ENCODE measurements at places on chromosomes 1 and 21. TPM values are rescaled to one million over a fixed set of nuclear protein-coding genes. Genes with fewer than 3 reads are reported as not detected.

DNA sequence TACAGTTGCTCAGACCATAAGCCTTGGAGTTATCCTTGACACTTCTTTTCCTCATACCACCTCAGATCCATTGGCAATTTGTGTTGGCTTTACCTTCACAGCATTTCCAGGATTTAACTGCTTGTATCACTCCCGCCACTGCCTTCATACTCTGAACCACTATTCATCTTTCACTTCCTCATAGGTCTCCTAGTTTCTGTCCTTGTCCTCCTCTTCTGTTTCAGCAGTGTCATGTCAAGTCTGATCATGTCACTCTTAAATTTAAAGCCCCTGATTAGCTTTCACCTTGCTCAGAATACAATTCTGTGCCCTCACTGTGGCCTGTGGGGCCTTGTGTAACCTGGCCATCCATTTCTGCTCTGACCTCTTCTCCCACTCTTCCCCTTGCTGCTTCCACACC lies 34.7 kb upstream of the C1orf115 start:
- DNase-seq = no peak

DNA sequence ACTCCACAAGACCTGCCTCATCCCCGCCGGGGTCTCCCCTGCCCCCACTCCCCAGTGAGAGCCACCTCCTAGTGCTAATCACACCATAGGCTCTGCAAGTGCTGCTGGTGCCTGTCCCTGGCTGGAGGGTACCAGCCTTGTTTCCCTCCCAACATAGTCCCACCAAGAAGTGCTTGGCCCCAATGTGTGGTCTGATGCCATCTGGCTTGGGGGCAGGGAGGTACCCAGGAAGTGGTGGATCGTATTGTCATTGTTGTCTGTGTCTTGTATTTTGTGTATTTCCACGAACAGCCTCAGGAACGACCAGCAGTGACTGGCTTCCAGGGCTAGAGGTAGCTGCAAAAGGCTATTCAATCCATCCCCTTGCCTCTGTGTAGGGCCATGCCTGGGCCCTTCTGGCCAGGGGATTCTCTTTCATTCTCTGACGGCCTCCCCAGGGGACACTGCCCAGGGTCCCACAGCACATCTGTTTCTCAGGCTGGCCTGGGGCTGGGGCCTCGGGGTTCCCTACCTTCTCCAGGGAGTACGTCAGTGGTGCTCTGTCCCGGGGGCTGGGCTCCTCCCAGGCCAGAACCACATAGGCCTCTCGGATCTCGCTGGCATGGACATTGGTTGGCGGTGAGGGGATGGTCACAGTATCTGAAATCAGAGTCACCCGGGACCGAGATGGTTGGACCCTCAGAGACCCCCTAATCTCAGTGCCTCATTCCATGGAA lies 22.8 kb downstream of the MYOM3 start:
- no peak for DNase-seq

DNA sequence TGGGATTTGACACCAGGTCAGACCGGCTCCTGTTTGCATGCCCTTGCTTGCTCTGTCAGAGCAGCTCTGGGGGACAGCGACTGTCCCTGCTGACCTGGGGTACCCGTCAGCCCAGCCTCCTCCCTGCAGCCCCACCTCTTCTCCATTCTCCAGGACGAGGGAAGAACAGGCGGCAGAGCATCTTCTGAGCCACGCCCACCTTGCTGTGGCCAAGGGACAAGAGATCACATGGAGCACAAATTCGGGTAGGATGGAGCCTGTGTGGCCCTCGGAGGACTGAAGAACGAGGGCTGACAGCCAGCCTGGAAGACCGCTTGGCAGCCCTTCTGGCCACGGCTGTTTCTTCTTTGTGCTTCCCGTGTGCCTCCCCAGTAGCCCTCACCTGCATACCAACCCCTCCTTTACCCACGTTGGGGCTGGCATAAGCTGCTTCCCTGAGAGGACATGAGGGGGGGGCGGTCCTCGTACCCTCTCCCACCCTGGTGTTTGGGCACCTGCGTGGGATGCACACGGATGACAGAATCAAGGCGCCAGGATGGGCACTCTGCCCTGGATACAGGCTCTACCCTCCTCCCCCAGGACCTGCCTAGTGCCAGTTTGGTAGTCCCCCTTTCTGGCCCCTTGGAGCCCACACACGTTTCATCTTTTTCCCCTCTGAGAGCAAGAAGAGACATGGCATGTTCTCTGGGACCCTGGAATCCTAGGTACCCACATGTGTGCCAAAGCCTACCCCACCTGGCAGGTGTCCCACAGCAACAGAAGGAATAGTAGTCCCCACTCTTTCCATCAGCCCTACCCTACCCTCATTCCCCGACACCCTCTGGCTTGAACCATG lies 26.9 kb downstream of the CDK18 start:
- DNase-seq = no peak

- no peak for DNase-seq
Measured at GRCh38 chr1:235008239-235008638, 120.4 kb downstream of the TOMM20 start.

DNA sequence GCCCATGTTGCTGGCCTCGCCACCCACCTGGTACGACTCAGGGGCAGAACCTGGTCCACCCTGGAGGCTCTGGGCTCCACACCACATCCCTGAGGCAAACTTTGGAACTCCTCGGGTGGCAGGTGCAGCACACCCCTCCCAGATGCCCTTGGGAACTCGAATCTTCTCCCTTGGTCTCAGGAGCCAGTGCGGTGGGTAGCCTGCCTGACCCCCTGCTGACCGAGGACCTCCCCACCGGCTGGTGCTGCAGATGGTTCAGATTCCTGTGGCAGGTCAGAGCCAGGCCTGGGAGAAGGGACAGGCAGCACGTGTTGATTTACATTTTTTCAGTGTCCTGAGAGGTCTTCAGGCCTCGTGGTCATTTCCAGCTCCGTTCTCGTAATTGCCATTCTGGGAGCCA lies 6.3 kb upstream of the CFAP410 start:
- DNase-seq = no peak

The KDF1 gene
- total RNA-seq = not detected

- DNase-seq = peak; percentile 33
Measured at GRCh38 chr1:235997049-235997448, 67.8 kb downstream of the NID1 start.

DNA sequence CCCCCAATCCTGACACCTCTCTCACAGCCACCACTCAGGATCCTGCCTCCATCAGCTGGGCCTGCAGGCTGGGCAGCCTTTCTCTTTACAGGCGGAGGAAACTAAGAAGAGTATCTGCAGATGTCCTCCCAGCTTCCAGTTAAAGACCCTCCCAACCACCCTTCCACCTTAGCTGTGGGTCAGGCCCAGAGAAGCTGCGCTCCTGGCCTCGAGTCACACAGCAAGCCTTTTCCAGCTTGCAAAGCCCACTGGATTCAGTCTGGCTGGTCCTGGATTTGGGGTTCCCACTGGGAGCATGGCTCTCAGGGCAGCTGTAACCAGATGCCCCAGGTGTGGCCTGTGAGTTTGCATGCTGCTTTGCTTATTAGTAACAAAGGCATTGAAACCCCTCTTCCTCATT lies 19.9 kb downstream of the KCNQ4 start:
- no peak for DNase-seq

- DNase-seq = no peak
Measured at GRCh38 chr1:177632923-177633615, 336.8 kb downstream of the SEC16B start.

DNA sequence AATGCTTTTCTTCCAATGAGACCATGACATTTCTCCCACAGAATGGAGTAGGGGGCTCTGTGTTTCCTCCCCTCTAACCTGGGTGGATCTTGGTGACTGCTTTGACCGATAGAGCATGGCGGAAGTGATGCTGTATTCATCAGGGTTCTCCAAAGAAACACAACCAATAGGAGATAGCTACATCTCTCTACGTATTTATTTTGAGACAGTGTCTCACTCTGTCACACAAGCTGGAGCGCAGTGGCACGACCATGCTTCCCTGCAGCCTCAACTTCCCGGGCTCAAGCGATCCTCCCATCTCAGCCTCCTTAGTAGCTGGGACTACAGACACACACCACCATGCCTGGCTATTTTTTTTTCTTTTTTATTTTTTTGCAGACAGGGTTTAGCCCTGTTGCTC lies 29.5 kb upstream of the HNRNPU start:
- no peak for DNase-seq

DNA sequence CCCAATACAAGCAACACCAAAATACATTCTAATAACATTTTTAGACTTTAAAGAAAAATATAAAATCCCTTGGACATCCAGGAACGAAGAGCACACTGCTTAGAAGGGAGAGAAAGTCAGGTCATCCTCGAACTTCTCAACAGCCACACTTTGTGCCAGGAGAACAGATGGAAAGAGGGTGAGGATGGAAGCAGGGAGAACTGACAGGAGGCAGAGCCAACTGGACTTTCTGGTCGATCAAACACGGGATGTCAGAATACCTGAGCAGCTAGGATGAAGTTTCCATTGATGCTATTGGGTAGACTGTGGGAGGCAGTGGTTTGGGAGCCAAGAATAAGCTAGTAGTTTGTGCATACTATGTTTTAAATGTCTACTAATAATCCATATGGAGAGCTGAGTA lies 111.4 kb downstream of the TOMM20 start:
- no peak for DNase-seq

DNA sequence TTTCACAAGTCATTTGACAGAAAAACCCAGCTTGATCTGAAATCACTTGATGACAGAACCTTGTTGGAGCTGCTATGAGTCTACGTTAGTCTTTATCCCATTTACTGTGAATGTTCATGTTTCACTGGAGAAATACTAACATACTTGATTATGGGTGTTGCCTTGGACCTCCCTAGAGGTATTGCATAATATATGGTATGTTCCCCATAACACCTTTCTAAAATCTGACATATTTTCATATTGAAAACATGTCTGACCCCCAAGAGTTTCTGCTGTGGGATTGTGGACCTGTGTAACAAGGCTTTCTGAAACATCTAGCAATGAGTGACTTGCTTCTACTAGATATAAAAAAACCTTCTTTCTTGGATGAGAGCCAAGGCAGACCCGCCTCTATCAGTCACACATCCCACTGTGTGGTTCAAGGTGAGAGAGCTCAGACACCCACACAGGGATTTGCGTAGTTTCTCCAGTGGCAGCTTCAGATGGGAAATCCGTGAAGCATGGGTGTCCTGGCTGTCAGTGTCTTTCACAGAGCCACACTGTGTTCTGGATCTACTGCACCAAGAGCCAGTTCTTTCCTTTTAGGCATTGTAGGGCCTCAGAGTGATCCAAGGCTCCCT lies 4.6 kb downstream of the NENF start:
- no peak for DNase-seq

- no peak for DNase-seq
Measured at GRCh38 chr1:38534473-38534823, 325.1 kb downstream of the RRAGC start.

The MTR gene
- 11.5 TPM for total RNA-seq

The DHX9 gene
- 107 TPM for total RNA-seq

The SH2D1B gene
- 0.71 TPM for total RNA-seq

The CELF3 gene
- not detected for total RNA-seq

The C1orf94 gene
- 4.0 TPM for total RNA-seq

The ESRRG gene
- total RNA-seq = not detected

DNA sequence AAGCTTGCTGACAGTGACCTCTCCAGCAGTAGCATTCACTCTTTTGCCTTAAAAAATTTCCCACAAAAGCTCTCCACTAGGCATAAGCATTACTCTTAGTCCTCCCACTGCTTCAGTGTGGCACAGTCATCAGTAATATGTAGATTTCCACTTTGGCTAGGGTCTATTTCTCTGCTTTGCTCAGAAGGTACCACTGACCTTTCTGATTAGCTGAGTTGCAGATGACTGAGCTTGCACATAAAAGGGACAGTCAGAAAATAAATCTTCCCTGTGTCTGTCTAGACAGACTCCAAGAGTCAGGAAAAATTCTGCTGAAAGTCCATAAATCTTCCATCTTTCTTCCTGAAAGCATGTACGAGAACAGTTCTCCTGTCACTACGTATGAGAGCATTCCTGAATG lies 56.6 kb upstream of the APP start:
- no peak for DNase-seq

- peak; percentile 77 for DNase-seq
Measured at GRCh38 chr1:31717341-31717740, 13.5 kb upstream of the COL16A1 start.

The OR2T29 gene
- total RNA-seq = not detected

The CCDC181 gene
- 0.37 TPM for total RNA-seq

GRCh38 chr1:67850151-67850551 lies 16.9 kb upstream of the GNG12 start:
- peak; percentile 60 for DNase-seq

DNA sequence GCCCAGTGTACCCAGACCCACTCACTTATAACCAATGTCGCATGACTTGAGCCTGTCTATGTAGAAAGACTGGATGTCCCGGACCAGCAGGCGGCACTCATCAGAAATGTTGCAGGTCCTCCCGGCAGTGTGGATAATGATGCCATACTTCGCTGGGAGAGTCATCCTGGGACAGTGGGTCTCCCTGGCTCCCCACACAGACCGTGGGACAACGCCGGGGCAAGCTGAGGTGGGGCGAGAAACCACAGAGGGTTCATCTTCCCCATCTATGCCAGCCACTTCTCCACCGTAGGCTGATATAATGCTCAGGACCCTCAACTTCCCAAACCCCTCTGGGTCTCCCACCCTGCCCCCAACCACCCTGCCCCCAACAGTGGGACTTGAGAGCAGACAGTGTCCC lies 8.3 kb downstream of the PGLYRP4 start:
- DNase-seq = no peak

The MYCL gene
- total RNA-seq = not detected

DNA sequence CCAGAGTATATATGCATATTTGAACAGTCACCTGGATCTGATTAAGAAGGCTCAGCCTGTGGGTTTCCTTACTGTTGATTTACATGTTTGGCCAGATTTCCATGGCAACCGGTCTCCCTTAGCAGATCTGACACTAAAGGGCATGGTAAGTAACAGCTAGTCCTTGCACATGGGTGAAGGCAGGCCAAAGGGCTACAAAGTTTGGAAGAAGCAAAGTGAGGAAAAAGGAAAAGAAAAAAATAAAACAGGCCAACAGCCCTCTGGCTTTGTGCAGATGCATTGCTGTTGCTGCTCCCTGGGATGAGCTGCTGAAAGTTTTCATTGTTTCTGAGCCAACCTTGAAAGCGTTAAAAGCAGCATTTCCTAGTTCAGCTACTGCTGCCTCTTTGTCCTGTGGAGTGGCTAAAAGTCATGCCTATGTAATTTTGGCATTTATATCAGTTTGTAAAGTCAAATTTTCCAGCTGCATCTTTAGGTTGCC lies 176.5 kb upstream of the HOOK1 start:
- peak; percentile 87 for DNase-seq

- no peak for DNase-seq
Measured at GRCh38 chr1:156172696-156173470, 19.5 kb downstream of the SEMA4A start.

The NBPF3 gene
- 21.0 TPM for total RNA-seq

The CD1B gene
- not detected for total RNA-seq

Data from M059J (cell line).